ENCODE measurements at places on chromosomes 11 and 22.

- no peak for DNase-seq
Measured at GRCh38 chr11:109309153-109309552, 112.8 kb upstream of the C11orf87 start.

- no peak for DNase-seq
Measured at GRCh38 chr11:114386131-114386530, 14.2 kb downstream of the C11orf71 start.

DNA sequence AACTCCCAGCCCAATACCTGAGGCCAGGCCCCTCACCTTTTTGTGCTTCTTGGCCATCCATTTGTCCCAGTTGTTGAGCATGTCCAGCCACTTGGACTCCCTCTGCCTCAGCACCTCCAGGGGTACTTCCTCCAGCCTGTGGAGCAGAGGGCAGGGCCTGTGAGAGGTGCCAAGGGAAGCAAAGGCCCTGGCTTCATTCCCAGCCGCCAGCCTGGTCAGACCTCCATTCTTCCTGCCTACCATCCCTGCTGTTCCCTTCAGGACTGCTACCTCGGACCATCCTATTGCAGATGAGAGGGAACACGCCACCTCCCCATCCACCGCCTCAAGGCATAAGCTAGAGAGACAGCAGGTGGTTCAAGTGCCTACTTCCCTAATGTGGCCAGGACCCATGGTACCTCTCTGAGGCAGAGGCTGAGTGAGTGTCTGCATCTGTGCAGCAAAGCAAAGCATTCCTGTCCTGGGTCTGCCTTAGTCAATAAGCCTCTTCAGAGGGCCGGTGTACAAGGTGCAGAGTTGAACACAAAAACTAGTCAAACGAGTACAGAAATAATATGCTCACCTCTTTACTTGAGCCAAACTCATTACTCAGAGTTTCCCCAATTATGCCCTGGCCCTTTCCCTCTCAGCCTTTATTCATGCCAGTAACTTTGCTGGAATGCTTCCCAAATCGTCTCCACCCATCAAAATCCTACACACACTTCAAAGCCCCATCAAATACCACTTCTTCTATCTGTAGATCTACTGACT, 15.4 kb upstream of the CASTOR1 start:
- no peak for DNase-seq

DNA sequence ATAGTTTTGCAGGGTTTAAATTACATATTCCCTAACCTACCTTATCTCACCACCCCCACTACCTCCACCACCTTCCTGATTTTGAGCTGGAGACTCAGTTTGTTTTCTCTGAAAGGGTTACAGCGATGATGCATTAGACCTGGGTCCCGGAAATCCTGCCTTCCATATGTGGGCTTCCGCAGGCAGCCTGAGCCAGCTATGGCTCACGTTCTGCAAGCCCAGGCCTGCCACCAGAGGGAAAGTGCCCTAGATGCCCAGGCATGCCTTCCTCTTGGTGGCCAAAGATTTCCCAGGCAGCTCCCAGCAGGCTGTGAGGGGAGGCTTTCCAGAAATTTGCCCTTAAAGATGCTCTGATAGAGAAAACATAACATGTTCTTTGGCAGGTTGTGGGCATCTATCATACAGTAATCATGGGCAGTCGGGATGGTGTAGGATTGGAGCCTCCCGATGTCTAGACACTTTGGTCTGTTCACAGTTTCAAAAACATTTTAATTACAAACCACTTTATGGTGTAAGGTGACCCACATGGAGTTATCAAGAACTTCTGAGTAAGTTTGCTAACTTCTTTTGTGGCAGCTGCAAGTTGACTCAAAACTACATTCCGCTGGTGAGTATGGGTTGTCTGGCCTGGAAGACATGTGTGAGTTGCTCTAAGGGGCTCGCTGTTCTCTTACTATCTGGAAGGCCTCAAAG, 79.3 kb downstream of the MICAL2 start:
- no peak for DNase-seq

DNA sequence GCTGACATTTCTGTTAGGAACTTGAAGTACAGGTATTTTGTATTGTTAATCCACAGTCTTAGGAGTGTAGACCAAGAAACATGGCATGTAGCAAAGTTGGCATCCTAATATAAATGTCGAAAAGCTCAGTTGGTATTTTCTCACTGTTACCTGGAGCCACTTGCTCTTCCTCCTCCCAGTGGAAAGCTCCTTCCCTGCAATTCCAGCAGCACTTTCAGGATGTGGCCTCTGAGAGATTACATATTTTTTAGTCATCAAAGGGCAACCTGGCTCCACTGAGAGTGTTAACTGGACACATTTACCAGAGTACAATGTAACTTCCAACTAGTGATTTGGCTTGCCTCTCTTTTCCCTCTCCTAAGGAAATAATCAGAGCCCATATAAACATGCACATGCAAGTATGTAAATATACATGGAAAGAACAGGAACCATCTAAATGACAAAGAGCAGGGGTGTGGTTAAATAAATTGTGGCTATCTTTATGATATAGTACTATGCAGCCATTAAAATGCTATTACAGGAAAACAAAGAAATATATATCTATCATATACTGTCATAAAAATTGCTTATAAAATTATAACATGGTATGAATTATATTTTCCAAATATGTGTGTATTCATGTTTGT, 14.3 kb upstream of the EED start:
- no peak for DNase-seq

DNA sequence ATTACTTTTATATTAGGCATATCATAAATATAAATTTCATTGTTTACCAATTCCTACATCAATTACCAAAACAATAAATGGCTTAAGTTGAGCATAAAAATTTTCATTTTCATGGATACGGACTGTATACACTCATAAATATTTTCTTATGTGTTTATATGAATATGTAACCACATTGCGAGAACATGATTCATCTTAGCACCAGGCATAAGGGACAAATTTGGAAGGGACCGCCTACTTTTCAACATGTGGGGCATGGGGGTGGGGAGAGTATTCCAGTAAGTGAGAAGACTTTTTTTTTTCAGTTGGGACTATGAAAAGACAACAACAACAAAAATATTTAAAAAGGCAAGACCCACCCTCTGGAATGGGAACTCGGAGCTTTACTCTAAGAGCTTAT, 296.1 kb downstream of the RAB38 start:
- no peak for DNase-seq

GRCh38 chr22:39270792-39271191, 26.0 kb upstream of the PDGFB start:
- no peak for DNase-seq

DNA sequence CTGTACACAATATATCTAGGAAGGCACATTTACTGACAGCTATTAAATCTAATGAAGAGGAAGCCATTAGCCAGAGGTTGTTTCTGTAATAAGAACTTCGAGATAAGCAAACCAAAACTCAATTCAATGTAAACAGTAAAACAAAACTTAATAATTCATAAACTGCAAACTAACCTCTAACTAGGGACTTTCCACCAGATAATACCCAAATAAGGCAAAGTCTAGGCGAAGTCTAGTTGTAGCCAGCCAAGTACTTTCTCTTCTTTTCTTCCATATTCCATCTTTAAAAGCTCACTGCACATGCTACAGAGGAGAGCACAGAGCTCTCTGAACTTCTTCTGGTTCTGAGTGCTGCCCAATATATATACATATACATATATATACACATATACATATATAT, 229.9 kb upstream of the ANO5 start:
- DNase-seq, result no peak

DNA sequence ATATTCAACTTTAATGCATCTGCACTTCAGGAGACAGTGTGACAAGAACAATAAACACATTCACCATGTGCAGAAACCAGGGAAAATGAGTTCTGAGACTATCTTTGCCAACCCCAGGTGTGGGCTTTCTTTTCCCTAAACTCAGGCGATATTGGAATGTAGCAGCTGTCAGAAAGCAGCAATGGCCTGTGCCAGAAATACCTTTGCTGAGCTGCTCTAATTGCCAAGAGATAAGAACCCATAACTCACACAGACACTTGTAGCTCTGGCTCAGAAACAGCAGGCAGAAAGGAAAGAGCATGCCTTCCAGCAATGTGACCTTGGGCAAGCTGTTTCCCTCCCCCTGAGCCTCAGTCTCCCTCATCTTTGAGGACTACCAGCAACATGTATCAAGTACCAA, 77.6 kb downstream of the PLEKHA7 start:
- DNase-seq, result no peak

DNA sequence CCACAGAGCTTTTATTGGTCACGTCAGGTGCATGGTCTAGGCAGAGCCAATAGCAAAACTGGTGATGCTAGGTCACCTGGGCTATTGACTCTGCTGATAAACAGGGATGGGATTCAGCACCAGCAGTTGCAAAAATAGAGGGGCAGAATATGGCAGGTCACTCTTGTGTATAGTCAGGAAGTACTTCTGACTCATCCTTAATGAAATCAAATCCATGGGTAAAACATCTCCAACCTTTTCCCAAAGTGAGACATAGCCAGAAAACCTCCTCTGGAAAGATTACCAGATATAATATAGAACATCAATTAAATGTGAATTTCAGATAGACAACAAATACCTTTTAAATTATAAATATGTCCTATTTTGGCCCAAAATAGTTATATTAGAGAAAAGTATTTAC, 383.2 kb downstream of the METTL15 start:
- no peak for DNase-seq

GRCh38 chr11:45144126-45145082, 2.0 kb upstream of the PRDM11 start:
- no peak for DNase-seq

Data from hippocampal formation (tissue), 2 donors.